ENCODE measurements at places on chromosomes 3 and 15. TPM values are rescaled to one million over a fixed set of nuclear protein-coding genes. Genes with fewer than 3 reads are reported as not detected.

Gene CPNE4
- not detected for total RNA-seq

Gene IGF2BP2
- total RNA-seq, result 2.9 TPM

DNA sequence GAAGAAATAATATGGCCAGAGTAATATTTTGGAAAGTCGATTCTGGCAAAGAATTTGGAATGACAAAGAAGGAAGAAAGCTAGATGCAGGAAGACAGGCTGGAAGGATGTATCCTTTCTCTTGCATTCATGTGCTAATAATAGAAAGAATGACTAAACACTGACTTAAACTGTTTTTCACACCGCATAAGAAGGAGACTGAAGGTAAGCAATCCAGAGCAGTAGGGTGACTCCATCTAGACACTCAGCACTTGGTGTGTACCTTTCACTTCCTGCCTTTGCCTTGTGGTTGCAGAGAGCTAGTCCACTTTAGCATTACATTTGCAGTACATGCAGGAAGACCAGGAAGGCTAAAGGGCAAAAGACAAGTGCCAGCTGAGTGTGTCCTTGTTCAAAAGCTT lies 234.6 kb downstream of the RBMS3 start:
- peaks cover 13% of the 10 kb centered on the region for H3K4me1 ChIP-seq
- no peaks in the 10 kb centered on the region for H3K27me3 ChIP-seq
- peak overlapping the region; percentile 19 for H3K27ac ChIP-seq
- H3K36me3 ChIP-seq, result no peaks in the 10 kb centered on the region
- H3K4me3 ChIP-seq, result no peak overlapping the region

DNA sequence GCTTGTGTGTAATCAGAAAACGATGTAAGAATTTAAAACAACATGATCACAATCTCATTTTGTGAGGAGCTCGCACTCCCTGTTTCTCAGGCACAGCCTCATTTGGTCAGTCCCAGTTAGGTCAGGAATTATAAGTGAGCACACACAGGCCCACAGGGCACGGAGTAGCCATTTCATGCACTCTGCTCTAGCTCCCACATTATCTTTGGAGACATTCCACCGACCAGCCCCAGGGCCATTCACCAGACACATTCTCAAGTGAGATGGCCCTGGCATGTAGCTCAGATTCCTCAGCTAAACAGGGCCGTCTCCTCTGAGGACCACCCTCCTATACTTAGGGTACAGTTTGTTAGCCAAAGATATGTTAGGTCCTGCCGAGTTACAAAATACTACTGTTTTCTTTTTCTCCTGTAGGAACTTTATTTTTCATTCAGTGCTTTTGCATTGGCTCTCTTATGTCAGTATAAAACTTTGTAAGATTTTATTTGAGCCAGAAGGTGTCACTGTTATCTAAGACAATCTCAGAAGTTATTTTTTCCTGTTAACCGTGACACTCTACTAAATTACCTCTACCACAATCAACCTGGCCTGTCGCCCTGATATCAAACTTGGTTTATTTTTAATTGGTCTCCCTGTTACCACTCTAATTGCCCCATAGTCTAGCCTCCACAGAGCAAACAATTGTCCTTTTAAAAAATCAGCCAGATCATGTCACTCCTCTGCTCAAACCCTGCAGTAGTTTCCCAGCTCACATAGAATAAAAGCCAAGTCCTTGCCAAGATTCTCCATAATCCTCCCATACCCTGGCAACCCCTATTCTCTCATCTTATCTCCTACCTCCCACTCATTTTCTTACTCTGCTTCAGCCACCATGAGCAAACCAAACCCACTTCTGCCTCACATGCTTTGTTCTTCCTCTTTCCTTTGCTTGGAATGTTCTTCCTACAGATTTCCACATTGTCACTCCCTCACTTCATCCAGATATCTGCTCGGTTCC lies 105.7 kb downstream of the PPP2R3A start:
- H3K27ac ChIP-seq, result peak overlapping the region; percentile 61
- peak; percentile 64 for DNase-seq
- no peaks in the 10 kb centered on the region for H3K27me3 ChIP-seq
- no peak overlapping the region for H3K4me3 ChIP-seq
- H3K4me1 ChIP-seq, result peaks cover 6% of the 10 kb centered on the region
- no peaks in the 10 kb centered on the region for H3K36me3 ChIP-seq

DNA sequence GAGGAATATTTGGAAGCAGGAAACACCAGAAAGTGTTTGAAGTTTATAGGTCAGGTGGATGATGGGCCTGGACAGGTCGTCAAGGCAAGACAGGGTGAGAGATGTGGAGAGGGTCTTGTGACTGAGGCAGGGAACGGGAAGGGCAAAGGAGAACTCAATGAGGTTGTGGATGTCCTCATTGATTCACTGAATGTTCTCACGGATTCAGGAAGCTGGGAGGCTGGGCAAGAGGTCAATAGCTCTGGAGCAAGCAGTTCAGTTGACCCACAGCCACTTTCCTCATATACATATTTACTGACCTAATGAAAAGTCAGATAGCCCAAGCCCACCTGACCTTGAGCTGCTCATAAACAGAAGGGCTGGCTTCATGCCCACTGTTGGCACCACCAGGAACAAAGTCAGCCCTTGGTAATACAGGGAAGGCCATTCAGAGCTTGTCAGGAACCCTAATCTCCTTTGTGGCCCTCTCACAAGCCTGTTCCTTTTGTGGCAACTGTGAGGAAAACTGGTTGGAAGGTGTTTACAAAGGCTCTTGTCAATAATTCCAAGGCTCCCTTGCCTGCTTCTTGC lies 31.6 kb downstream of the ARRDC4 start:
- H3K4me3 ChIP-seq, result no peak overlapping the region
- no peaks in the 10 kb centered on the region for H3K36me3 ChIP-seq
- DNase-seq, result no peak
- no peaks in the 10 kb centered on the region for H3K4me1 ChIP-seq
- H3K27ac ChIP-seq, result no peak overlapping the region
- no peaks in the 10 kb centered on the region for H3K27me3 ChIP-seq

- H3K27ac ChIP-seq, result no peak overlapping the region
- DNase-seq, result no peak
- peaks cover 20% of the 10 kb centered on the region for H3K36me3 ChIP-seq
- H3K4me3 ChIP-seq, result no peak overlapping the region
- H3K4me1 ChIP-seq, result no peaks in the 10 kb centered on the region
These were observed 25.5 kb downstream of the CHP1 start for GRCh38 chr15:41256577-41257038.

Gene BCL2A1
- total RNA-seq, result not detected

Gene FAM81A
- not detected for total RNA-seq

DNA sequence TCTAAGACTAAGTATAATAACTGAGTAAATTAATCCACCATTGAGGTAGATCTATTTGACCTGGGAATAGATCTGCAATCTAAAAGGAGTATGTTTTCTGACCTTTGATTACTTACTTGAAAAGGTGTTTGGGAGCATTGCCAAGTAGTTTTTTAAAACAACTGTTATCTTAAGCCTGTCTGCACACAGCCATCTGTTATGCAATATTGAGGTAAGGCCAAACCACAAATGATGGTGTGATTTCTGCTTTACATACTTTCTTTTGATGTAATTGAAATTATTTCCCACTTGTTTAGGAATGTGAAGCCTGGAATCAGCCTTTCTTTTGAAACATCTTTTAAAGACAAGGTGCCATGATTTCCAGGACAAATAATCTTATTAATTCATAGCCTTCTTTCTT lies 274.0 kb downstream of the BBX start:
- H3K4me3 ChIP-seq, result no peak overlapping the region
- H3K27ac ChIP-seq, result peak overlapping the region; percentile 83
- H3K36me3 ChIP-seq, result peaks cover 12% of the 10 kb centered on the region
- no peak for DNase-seq

Gene CILP
- total RNA-seq, result 1.8 TPM

- H3K36me3 ChIP-seq, result no peaks in the 10 kb centered on the region
- DNase-seq, result no peak
- no peaks in the 10 kb centered on the region for H3K4me1 ChIP-seq
- H3K27ac ChIP-seq, result no peak overlapping the region
- no peaks in the 10 kb centered on the region for H3K27me3 ChIP-seq
These were observed 38.6 kb downstream of the SSR3 start for GRCh38 chr3:156516284-156516683.

DNA sequence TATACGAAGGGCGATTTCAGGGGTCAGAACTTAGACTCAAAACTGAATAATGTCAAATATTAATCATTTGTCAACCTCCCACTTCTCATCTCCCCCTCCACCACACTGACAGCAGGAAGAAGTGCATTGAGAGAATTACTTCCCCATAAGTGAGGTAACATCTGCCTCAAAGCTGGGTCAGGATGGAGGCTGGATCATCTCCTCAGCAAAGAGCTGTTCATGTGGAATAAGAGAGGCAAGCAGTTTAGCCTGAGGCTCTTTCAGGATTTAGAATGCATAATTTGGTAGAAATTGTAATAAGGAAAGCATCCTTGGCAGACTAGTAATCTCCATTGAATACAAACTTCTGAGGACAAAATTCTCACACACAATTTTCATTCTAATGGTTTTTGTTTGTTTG lies 512.1 kb downstream of the ROBO1 start:
- no peak overlapping the region for H3K4me3 ChIP-seq
- H3K4me1 ChIP-seq, result no peaks in the 10 kb centered on the region
- no peaks in the 10 kb centered on the region for H3K27me3 ChIP-seq
- no peak for DNase-seq
